SJSA1 (cell line): ENCODE measurements at places on chromosomes 16 and 17. TPM values are rescaled to one million over a fixed set of nuclear protein-coding genes. Genes with fewer than 3 reads are reported as not detected.
A peak's percentile ranks its signal among the peaks of the same experiment; 100 is the strongest.

DNA sequence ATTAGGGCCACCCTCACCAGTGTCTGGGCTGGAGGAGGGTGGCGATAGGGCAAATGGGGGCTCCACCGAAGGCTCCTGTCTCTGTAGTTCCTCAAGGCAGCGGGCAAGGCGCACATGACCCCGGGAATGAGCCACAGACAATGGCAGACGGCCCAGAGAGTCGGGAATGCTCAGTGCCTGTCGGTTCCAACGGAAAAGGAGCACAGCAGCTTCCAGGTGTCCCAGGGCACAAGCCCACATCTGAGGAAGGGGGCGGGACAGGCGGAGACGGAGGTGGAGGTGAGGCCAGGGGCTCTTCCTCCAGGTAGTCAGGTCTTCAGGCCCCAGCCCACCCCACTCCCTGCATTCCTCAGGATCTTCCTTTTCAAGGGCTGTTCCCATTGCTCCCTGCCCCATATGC lies 5.1 kb upstream of the SPAG7 start:
- no peak for DNase-seq

DNA sequence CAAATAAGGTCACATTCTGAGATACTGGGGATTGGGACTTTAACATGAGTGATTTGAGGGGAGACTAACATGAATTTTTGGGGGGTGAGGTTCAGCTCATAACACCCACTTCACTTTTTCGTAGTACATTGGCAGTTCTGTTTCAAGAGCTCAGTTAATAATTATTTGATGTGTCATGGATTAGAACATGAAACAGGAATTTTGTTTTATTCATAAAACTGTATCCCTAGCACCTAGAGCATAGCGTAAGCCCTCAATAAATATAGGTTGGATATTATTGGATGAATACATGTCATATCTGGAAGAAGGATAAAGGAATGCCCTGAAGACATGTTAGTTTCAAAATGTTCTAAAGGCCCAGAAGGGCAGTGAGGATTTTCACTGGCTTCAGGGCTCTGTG lies 119.8 kb downstream of the PRKCA start:
- DNase-seq, result no peak

DNA sequence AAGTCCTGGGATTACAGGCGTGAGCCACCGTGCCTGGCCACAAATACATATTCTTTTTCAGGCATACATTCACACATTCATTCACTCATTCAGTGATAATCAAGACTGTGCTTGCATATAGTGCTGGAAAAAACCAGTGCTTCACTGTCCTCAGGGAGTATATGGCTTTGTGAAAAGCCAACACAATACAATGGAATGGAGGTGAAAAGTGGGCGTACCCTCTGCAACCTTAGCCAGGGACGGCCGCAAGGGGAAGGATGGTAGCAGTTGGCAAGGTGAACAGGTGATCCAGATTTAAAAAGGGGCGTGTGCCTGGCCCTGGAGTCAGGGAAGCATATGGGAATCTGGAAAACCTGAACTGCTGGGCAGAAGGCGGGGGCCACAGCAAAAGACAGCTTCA lies 18.1 kb upstream of the GAN start:
- no peak for DNase-seq

DNA sequence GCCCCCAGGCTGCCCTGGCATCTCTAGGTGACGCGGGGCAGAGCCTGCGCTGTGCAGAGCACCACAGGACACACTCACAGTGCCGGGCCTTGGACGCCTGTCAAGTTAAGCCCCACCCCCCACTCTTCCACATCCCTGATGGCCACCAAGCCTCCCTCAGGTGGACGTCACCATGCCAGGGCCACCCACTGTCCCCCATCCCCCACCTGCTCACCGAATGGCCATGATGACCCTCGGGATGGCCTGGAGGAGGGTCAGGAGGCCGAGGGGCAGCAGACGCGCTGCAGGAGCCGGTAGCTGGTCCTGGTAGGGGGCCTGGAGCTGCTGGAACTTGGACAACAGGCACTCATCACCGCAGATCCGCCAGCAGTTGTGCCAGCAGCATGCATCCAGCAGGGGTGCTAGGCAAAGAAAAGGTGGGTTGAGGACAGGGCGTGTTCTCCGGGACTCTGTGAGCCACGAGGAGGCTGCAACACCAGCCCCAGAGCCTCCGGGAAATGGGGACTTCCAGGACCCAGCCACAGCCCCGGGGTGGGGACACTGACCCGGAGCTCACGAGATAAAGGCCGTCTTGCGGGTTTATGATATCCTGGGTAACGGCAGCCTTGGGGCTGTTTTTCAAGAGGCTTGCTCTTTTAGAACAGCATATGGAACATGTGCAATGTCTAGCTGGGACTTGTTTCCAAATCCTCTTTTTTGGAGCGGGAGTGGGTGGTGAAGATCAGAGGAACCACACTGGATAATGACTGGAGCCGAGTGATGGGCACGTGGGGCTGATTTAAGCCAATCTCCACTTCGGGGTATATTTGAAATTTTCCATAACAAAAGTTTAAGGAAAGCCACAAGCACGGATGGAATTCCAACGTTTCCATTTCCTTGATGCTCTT lies 11.4 kb downstream of the C16orf95 start:
- peak; percentile 69 for DNase-seq

GRCh38 chr16:67241008-67241900 lies 6.0 kb downstream of the FHOD1 start:
- peak; percentile 86 for DNase-seq

- peak; percentile 72 for DNase-seq
Observed at GRCh38 chr17:32161506-32162365, 19.4 kb downstream of the RHOT1 start.

- DNase-seq, result no peak
Observed at GRCh38 chr16:52469775-52470174, 77.2 kb downstream of the TOX3 start.

GRCh38 chr17:16215002-16215272 lies 397 bp downstream of the NCOR1 start:
- DNase-seq, result no peak

DNA sequence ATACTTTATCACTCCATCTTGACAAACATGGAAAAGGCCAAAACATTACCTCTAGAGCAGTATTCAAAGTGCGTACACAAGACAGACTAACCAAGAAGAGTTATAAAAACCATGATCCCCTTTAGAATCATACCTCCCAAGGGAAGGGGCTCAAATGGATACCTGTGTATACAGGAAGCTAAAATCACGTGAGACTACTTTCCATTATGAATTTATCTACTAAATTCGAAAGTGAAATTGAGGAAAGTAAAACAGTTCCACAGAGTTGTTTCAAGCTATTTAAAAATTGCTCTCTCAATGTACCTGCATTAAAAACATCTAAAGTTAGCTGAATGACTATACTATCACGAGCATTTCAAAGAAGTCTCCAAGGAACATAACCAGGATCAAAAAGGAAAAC lies 32.7 kb downstream of the AP1G1 start:
- no peak for DNase-seq

- no peak for DNase-seq
Observed at GRCh38 chr16:27463741-27464591, 62.0 kb downstream of the IL21R start.

- DNase-seq, result no peak
Observed at GRCh38 chr16:87388818-87389134, 3.4 kb upstream of the MAP1LC3B start.

DNA sequence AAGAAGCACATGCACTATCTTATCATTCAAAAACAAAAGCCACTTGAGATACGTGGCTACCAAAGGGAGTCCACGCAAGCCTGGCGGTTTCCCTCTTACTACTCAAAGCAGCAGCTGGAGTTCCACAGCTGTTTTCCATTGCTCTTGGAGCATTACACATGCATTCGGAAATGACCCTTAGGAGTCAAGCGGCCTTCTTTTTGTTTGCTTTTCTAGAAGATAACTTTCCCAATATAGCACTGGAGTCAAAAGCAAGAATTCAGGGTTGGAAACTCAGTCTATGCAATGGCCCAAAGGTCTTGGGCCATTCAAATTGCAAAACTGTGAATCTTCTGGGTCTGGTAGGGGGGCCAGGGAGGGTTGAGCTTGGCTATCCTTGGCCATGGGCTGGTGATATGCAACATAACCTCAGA lies 97.8 kb upstream of the MAF start:
- DNase-seq, result no peak

DNA sequence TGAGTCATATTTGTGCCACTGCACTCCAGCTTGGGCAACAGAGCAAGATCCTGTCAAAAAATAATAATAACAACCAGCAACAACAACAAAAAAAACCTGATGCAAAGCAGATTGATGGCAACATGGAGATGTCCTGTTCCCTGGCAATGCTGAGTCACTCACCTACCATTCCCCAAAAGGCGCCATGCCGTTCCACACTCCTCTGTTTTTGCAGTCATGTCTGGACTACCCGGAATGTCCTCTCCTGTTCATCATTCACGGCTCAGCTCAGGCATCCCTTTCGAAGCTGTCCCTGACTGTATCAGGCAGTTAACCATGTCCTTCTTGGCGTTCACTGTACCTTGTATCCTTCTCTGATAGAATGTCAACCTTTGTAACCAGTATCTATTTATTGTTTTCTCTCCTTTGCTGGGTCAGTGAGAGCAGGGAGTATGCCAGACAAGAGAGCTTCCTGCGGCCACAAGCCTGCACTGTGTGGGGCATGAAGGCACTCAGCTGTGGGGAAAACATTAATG lies 147.7 kb downstream of the ABCC12 start:
- no peak for DNase-seq

- DNase-seq, result no peak
Observed at GRCh38 chr16:55056585-55057401, 126.1 kb downstream of the IRX5 start.

GRCh38 chr17:75983501-75984181 lies 4.6 kb downstream of the TEN1 start:
- DNase-seq, result no peak

- DNase-seq, result no peak
Observed at GRCh38 chr17:73877962-73878361, 233.7 kb upstream of the SDK2 start.

GRCh38 chr17:42640121-42640520 lies 19.0 kb upstream of the TUBG2 start:
- no peak for DNase-seq

IKZF3 gene
- total RNA-seq, result under 0.01 TPM in 1 of 2 replicates, not detected in the other

KRT32 gene
- not detected in 2 replicates for total RNA-seq

GRCh38 chr16:82177555-82177954 lies 7.5 kb upstream of the MPHOSPH6 start:
- DNase-seq, result no peak
